ENCODE measurements at places on chromosomes 12 and 14. TPM values are rescaled to one million over a fixed set of nuclear protein-coding genes. Genes with fewer than 3 reads are reported as not detected.

IAPP gene
- not detected for total RNA-seq

DNA sequence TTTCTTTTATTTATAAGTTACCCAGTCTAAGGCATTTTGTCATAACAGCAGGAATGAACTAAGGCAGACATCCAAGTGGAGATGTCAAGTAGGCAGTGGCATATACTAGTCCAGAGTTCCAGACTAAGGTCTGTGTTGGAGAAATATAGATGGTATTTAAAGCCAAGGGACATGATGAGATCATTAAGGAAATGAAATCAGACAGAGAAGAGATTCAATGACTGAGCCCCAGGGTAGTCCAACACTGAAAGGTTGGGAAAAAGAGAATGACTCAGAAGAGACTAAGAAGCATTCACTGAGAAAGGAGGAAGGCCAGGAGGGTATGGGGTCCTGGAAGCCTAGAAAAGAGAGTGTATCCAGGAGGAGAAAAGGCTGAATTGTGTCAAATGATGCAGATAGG, 442.2 kb upstream of the CCDC196 start:
- DNase-seq = no peak

DNA sequence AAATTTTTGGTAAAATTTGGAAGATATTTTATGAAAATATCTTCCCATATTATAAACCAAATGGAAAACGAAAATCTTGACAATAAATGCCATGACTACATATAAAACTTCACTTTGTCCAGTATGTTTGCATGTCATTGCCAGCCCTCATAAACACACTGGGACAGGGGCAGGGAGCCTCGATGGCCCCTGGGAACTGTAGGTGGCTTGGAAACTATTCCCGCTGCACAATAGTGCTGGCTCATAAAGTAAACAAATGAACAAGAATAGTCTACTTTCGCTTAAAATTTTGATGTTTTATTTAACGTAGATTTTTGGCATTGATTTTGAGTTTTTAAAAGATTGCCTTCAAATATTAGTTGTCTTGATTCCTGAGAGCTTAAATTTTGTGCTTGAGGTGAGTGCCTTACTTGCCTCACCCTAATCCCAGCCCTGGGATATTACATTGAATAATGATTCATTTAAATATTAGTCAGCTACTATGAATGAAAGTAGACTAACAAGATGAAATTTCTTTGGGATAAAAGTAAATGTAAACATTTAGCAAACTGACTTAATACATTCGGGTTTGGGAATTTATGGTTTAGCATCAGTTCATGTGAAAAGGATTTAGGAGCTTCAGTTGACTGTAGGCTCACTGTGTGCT, 74.0 kb upstream of the PKP2 start:
- DNase-seq = no peak

GRCh38 chr12:107584563-107584962, 101.0 kb upstream of the PWP1 start:
- DNase-seq = no peak

TPH2 gene
- total RNA-seq = not detected

DPPA3 gene
- 40.0 TPM for total RNA-seq

Data from Caco-2 (cell line).